Neural cell (in vitro differentiated cells): ENCODE measurements at places on chromosomes 13 and 19. TPM values are rescaled to one million over a fixed set of nuclear protein-coding genes. Genes with fewer than 3 reads are reported as not detected.

ABHD17A gene
- 116 and 140 TPM in 2 replicates for polyA plus RNA-seq

CEACAM16 gene
- polyA plus RNA-seq = not detected in 2 replicates

ONECUT3 gene
- 0.45 and 1.6 TPM in 2 replicates for polyA plus RNA-seq

PPAN gene
- 13.9 and 15.1 TPM in 2 replicates for polyA plus RNA-seq

CGB5 gene
- not detected in 2 replicates for polyA plus RNA-seq

VSTM1 gene
- not detected in 2 replicates for polyA plus RNA-seq

VMAC gene
- polyA plus RNA-seq = 6.0 and 9.1 TPM in 2 replicates

ASF1B gene
- 0.32 and 0.34 TPM in 2 replicates for polyA plus RNA-seq

CRX gene
- polyA plus RNA-seq = not detected in 2 replicates

FCAR gene
- not detected in 2 replicates for polyA plus RNA-seq
